Stimulated activated CD4-positive, alpha-beta T cell treated with anti-CD3 and anti-CD28 coated beads, Interleukin-1b, Interleukin-23, amount 100 ng/mL, for 1 hour (primary cell): ENCODE measurements at places on chromosomes 4 and X.

- no peak for DNase-seq
Observed at GRCh38 chr4:107283587-107284559, 247.8 kb upstream of the DKK2 start.

DNA sequence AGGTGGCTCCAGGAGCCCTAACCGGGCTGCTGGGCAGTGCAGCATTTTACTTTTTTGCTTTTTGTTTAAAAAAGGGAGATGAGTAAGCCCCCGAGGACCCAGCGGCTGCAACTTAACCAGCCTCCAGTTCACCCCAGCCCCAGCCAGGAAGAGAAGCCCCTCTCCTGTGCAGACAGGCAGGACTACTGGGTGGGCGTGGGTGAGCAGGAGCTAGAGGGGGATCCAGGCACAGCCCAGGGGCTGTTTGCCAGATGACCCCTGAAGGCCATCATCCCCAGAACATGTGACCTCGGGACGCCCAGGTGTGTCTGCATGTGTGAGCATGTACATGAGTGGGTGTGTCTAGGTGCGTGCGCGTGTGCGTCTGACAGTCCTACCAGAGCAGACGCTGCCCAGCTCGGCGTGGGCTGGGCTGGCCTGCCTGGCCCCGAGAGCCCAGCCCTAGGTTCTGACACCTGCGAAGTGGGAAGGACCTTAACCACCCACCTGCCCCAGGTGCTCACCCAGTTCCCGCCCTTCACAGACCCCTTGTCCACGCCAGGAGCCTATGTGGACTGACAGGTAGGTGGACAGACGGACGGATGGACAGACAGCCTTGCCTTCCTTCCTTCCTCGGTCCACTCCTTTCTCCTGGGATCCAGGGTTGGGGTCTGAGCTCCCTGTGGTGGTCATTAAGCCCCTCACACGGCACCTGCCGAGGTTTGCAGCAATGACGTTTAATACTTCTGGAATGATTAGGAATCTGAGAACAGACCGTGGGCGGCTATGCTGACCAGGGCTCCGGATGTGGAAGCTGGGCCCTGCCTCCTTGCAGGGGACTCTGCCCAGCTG lies 7.8 kb upstream of the HAUS3 start:
- no peak for DNase-seq

DNA sequence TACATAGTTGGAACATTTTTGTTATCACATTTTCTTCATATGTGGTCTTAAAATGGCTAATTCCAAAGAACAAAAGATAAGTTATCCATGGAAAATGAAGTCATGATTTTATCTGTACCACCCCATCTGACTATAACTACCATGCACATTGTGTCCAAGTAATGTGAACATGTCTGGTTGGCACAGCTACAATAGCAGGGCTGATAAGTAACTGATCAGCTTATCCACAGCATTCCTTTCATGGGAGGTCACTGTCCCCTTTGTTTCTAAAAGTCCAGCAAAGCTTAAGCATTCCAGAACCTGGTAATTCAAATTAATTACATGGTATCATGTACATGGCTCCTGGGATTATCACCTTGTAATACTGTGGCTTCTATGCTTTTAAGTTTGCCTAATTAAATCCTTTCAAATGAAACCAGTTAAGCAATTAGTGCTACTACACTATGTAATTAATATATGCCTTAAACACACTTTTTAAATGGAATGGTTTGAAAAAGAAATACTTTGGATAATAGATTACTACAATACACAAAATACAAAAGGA lies 21.1 kb upstream of the SORBS2 start:
- no peak for DNase-seq

GRCh38 chr4:47010347-47010911 lies 17.0 kb upstream of the GABRA4 start:
- DNase-seq, result no peak

GRCh38 chr4:141416219-141416618 lies 195.5 kb downstream of the ZNF330 start:
- DNase-seq, result no peak

DNA sequence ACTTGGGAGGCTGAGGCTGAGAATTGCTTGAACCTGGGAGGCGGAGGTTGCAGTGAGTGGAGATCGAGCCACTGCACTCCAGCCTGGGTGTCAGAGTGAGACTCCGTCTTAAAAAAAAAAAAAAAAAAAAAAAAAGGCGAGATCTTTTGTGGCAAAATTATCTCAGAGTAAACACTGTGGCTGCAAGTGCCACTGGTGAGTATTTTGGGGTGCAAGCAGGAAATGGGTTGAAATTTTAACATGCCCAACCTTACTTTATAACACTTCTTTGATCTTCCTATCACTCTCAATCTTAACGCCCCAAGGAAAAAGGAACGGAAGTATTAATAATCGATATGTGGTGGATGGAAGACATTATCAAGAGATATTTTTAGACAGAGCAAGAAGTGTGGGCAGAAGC lies 32.1 kb downstream of the SLC34A2 start:
- no peak for DNase-seq

GRCh38 chr4:90648791-90649190 lies 521.6 kb downstream of the CCSER1 start:
- DNase-seq, result no peak

DNA sequence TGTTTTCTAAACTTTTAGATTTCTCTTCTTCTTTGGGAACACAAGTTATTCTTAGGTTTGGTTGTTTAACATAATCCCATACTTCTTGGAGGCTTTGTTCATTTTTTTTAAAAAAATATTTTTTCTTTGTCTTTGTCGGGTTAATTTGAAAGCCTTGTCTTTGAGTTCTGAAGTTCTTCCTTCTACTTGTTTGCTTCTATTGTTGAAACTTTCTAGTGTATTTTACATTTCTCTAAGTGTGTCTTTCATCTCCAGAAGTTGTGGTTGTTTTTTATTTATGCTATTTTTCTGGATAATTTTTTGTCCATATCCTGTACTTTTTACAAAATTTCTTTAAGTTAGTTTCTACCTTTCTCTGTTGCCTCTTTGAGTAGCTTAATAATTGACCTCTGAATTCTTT lies 116.1 kb downstream of the NPNT start:
- DNase-seq, result no peak

DNA sequence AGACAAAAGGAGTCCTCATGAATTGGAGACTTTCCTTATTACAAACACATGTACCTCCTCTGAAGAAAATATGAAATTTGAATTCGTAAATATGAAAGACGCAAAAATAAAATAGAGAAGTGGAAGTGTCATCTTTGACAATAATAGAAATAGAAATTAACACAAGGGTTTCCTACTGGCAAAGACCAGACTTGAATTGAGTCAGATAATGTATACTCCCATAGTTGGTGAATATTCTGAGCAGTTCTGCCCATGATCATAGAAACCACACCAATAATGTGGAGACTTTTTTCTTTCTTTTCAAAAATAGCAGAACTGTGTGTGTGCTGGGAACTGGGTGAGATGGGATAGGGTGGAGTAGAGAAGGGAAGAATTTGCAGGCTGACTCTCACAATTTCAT lies 277.7 kb upstream of the TET2 start:
- no peak for DNase-seq

- DNase-seq, result no peak
Observed at GRCh38 chr4:73187325-73187724, 71.3 kb downstream of the ANKRD17 start.

DNA sequence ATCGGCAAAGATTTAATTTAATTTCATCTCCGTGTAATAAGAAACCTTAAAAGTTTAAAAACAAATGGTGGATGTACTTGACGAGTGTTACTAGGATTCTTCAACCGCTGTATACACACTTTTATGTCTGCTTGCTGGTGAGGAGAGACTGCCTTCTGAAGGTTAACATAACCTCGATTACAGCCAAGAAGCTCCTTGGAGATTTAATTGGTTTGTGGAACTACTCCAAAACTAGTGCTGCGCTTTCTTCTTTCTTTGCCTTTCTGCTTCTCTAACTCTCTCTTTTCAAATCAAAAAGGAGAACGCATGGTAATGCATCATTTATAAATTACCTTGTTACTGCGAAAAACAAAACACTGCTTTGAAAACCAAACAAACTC lies 109.0 kb downstream of the ANTXR2 start:
- no peak for DNase-seq

- no peak for DNase-seq
Observed at GRCh38 chrX:34426334-34426733, 230.8 kb downstream of the TMEM47 start.

DNA sequence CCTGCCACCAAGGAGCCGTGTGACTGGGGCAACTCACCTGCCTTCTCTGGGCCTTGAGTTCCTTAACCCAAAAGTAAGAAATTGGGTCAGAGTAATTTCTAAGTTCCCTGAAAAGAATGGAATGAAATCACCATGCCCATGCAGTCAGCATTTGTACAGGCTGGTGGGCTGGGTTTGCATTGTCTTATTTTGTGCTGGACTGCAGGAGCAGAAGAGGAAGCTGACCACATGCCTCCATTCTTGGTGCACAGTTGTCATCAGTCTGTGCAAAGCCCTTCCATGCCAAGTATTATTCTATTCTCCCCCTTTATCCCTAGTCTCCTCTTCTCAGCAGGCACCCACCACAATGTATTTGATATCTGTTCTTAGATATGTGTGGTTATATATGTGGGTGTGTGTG lies 56.3 kb downstream of the FHDC1 start:
- no peak for DNase-seq

DNA sequence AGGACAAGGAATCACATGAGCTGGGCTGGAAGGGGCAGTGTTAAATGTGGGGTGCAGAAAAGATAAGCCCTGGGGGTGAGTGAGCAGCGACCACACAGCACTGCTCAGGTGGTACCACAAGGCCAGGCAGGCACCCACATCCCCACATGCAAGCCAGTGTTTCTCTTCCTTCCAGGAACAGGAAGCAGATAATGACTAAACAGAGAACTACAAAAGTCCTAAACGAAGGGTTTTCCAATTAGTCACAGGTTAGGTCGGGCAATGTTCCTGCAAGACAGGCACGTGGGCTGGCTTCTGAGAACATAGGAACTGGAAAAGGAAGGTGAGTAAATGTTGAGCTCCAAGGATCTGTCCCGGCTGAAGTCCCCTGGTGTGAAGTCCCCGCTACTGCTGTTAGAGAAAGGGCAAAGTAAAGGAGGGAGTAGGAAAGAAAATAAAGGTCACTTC lies 19.5 kb downstream of the RELL1 start:
- no peak for DNase-seq

- DNase-seq, result no peak
Observed at GRCh38 chrX:115259238-115259875, 25.5 kb upstream of the LRCH2 start.

- DNase-seq, result no peak
Observed at GRCh38 chr4:99648321-99648720, 9.3 kb downstream of the C4orf54 start.

DNA sequence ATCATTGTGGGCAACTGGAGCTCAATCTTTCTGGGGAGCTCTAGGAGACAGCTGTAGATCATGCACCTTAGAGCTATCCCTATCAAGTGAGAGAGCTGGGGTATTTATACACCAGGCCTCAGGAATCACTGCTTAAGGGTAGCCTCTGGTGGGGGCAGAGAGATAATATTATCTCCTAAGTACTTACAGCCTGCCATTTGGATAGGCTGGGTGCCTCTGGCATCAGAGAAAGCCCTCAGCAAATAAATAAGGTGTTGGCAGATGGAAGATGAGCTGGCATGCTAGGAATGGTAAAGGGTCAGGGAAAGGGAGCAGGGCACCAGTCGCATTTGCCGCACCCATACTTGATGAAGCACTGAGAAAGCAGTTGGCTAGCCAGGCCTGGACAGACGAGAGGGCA lies 75.9 kb downstream of the HCCS start:
- DNase-seq, result no peak

GRCh38 chr4:686413-687040 lies 2.4 kb downstream of the SLC49A3 start:
- no peak for DNase-seq

DNA sequence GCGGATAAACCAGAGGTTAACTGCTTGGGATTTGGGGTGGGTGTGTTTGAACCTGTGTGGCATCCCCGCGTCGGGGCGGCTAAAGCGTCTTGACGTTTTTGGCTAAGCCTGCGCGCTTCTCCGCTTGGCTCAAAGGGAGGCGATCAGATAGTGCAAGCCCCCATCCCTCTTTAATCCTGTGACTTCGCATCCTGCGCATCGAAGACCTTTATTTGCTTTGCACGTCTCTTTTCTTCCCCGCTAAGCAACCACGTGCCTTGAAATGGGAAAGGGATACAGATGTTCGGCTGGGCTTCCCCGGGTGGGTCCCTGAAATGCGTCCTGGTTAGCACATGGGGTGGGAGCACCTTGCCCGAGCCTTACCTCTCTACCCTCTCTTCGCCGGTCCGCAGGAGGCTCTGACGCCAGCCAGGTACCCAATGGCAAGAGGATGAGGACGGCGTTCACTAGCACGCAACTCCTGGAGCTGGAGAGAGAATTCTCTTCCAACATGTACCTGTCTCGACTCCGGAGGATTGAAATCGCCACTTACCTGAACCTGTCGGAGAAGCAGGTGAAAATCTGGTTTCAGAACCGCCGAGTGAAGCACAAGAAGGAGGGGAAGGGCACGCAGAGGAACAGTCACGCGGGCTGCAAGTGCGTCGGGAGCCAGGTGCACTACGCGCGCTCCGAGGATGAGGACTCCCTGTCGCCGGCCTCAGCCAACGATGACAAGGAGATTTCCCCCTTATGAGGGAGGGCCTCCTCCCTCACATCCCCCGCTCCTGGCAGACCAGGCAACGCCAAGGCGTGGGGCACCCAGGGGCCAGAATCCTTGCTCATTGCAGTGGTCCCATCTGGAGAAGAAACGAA lies 1.5 kb downstream of the GSX2 start:
- DNase-seq, result no peak

DNA sequence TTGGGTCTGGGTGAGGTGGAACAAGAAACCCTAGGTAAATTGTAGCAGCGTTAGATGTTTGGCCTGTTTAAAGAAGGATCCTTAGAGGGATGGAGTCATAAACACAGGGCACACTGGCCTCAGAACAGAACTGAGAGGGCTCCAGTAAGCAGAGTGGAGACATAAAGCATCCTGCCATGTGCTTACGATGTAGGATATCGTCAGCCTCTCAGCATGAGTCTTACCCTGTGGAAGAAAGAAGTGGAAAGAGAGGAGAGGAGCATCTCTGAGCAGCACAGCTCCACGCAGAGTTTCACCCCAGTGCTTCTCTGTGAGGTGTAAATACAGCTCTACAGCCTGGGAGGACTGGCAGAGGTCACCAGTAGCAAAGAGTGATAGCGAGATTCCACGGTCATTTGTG lies 27.8 kb upstream of the SORBS2 start:
- no peak for DNase-seq

DNA sequence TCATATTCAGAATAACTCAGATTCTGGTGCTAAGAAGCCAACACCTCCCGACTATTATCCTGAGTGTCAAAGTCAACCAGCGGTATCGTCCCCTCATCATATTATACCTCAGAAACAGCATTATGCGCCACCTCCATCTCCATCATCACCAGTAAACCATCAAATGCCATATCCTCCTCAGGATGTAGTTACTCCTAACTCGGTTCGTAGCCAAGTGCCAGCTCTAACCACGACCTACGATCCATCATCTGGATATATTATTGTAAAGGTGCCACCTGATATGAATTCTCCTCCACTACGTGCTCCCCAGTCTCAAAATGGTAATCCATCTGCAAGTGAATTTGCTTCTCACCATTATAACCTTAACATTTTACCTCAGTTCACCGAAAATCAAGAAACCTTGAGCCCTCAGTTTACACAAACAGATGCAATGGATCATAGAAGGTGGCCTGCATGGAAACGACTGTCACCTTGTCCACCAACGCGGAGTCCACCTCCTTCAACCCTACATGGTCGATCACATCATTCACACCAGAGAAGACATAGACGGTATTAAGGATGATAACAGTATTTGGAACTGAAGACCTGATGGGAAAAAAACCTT lies 1.1 kb downstream of the CBLL2 start:
- no peak for DNase-seq
